ENCODE measurements at places on chromosomes 7 and 10.

DNA sequence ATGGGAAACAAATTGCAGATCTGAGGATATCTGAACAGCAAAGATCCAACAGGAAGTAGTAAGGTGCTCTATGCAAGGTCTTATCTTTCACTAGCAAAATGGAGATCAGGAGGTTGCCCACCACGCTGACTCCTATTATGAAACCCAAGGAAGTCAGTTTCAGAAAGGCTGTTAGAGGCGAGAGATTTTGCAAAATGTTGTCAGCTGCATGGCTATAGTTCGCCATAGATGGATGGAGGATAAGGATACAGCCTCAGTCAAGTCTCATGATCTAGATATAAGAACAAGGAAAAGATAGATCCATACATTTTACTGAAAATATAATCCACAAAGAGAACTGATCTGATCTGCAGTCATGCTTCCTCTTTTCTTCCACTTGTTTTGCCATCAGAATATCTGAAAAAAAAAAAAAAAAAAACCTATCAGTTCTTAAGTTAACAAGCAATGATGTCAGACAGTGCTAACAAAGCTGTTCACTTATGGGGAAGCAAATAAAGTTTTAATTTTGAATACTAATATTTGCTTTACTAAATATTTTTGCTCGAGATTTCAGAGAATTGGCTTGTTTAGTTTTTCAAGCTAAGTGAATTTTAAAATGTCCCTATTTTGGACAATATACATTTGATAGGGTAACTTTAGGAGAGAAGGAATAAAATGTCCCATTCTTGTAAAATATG is 2.0 kb downstream of the GPR85 start:
- DNase-seq, result no peak

DNA sequence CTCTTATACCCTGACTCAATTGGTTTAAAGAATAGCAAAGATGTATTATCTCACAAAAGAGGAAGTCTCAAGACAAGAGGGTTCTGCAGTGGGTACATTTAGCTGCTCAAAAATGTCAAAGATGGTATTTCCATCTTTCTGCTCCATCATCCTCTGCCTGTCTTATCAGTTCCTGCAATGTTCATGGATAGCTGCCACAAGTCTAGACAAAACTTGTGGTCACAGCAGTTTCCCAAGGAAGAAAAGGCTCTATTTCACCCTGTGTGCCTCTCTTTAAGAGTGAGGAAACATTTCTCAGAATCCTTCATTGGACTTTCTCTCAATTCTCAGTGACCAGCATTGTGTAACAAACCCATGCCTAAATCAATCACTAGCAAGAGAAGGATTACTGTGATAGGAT is 634.2 kb upstream of the AUTS2 start:
- no peak for DNase-seq

DNA sequence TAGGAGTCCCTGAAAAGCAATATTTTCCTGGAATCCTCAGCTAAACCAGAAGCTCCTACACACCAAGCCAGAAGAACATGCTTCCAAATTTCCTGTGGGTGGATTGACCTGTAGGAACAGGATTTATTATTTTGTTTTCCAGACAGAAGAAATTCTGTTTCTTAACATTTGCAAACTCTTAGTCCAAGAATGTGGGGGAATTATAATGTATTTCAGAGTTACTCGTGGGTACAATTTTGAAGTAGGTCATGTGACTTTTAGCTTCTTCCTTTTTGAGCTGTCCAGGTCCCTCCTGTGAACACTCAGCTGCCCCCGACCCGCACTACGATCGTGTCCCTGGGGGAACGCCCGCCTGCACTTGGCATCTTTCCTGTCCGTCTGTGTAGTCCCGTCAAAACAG is 27.7 kb upstream of the VIPR2 start:
- no peak for DNase-seq

DNA sequence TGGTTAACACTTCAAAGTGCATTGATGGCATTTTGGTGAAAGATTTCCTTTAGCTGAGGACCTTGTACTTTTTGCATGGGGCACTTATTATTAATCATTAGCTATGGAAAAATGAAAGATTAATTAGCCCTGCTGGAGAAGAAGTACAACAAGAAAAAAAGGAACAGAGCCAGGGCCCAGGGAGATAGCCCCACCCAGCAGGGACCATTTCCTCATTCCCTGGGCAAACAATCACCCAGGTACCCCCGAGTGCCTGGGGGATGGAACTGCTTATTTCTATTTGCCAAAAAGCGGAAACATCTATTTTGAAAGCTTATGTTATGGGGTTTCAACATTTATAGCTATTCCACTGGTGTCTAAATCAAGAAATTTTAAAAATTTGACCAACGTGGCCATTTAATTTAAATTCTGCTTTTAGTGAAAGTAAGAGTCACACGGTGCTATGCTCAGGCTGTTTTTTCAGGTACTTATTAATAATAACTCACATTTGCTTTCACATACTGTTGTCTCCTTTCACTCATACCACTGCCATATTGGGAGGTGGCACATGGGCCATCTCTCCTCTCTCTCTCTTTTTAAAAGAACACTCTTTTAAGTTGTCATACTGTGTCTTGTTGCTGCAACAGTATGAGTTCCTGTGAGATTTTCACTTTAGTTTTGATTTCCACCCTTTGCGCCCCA is 143.6 kb upstream of the KIF5B start:
- DNase-seq, result no peak

DNA sequence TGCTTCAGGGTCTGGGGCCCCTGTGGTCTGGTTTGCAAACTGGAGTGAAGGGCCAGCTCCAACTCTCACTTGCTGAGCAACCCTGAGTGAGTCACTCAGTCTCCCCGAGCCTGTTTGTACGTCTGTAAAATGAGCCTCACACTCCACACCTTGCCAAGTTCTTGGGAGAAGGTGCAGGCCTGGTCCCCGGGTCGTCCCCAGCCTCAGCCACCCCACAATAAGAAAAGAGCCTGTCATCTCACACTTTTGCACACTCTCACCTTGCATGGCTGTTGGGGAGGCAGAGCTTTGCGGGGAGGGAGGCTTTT is 5.2 kb downstream of the GRIFIN start:
- no peak for DNase-seq

DNA sequence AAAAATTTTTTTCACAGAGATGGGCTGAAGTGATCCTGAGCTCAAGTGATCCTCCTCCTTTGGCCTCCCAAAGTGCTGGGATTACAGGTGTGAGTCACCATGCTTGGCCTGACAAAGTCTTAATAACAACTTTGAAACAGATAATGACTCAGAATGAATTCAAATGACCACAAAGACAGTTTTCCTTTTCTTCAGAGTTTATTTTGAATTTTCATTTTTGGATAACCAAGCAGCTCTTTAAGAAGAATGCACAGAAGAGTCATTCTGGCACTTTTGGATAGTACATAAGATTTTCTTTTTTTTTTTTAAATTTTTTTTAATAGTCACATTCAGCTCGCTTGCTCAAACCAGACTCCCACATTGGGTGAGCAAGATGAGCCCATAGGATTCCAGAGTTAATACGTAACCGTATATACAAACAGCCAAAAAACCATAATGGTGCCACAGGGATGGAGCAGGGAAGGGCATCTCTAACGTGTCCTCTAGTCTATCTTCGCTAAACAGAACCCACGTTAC is 43.0 kb upstream of the NMT2 start:
- DNase-seq, result no peak
